ENCODE measurements at places on chromosomes 2 and 18. TPM values are rescaled to one million over a fixed set of nuclear protein-coding genes. Genes with fewer than 3 reads are reported as not detected.

The LHCGR gene
- total RNA-seq, result not detected

The NAPG gene
- total RNA-seq, result 12.0 TPM

The TRABD2A gene
- 12.9 TPM for total RNA-seq

The STAMBP gene
- total RNA-seq, result 49.3 TPM

The EGR4 gene
- 0.43 TPM for total RNA-seq

The CCDC150 gene
- total RNA-seq, result 5.6 TPM

The DYSF gene
- total RNA-seq, result 0.61 TPM

The ERFE gene
- total RNA-seq, result 9.1 TPM

The TMEM178A gene
- total RNA-seq, result not detected

The EHD3 gene
- 8.3 TPM for total RNA-seq

The NEMP2 gene
- 6.4 TPM for total RNA-seq

The MAP3K19 gene
- not detected for total RNA-seq

The TUBA3D gene
- 1.7 TPM for total RNA-seq

The COLEC12 gene
- not detected for total RNA-seq

The HOXD8 gene
- total RNA-seq, result 5.1 TPM

The HOXD1 gene
- total RNA-seq, result not detected
